CD4-positive, alpha-beta T cell (primary cell): ENCODE measurements at places on chromosomes 11 and 22.

DNA sequence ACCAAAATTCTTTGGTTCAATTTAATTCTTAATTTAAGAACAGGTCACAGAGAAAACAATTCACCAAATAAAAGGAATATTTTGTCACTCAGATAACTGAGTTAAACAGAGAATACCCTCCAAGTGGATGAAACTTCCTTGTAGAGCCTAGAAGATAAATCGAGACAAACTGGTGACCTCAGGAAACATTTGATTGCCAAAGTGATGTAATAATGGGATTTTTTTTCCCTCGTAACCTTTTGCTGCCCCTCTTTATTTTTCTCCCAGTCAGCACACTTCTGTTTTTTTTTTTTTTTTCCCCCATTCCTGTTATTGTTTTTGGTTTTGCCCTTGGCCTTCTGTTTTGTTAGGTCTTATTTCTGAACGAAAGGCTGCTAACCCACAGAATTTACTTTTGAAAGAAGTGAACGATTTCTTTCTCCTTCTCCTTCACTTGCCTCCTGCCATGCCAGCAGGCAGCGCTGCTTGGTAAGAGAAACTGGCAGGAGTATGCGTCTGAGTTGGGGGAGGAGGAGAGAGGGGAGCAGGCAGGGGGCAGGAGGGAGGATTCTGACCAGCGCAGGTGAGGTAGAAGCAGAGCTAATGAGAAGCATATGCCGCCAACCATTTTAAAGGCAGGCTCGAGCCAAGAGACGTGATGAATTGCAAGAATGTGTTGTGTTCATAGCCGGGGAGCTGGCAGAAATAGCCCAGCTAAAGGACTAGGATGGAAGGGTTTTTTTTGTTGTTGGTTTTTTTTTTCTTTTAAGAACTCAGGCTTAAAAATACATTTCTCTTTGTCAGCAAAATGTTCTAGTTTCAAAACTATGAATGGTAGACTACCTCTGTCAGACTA lies 121.9 kb upstream of the MTMR2 start:
- DNase-seq: no peak

DNA sequence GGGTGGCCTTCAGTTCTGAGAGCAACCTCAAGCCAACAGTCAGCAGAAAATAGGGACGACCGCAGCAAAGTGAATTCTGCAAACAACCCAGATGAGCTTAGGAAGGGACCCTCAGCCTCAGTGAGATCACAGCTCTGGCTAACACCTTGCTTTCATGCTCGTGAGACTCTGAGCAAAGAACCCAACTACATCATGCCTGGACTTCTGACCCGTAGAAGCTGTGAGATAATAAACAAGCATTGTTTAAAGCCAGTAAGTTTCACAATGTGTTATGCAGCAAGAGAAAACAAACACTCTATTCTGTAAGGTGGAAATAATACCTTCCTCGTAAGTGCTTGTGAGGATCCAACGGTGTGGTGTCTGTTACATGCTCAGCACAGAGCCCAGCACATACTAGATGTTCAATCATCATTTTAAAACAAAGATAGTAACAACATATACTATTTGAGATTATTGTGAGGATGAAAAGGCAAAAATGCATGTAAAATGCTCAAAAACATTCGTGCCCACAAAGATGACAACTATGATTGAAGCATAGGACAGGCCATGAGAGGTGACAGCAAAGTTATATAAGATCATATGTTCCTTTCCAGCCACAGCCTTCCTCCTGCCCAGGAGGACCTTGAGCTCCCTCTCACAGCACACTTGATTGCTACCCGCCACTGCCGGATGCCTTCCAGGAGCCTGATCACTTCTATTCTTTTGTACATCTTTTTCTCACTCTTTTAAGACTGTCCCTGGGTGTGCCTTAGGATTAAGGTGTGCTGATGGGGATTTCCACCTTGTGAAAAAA lies 433.3 kb downstream of the BUD13 start:
- DNase-seq: no peak

- no peak for DNase-seq
These were observed 283.3 kb upstream of the ARHGAP42 start for GRCh38 chr11:100403816-100404215.

DNA sequence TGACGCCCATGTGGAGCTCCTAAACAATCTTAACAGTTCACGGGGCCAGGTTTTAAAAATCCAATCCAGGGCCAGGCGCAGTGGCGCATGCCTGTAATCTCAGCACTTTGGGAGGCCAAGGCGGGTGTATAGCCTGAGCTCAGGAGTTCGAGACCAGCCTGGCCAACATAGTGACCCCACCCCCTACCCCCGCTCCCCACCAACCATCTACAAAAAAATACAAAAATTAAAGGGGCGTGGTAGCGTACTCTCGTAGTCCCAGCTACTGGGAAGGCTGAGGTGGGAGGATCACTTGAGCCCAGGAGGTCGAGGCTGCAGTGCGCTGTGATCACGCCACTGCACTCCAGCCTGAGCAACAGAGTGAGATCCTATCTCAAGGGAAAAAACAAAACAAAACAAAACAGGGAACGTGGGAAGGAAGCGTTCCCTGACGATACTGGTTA lies 689 bp upstream of the SART1 start:
- DNase-seq: no peak

DNA sequence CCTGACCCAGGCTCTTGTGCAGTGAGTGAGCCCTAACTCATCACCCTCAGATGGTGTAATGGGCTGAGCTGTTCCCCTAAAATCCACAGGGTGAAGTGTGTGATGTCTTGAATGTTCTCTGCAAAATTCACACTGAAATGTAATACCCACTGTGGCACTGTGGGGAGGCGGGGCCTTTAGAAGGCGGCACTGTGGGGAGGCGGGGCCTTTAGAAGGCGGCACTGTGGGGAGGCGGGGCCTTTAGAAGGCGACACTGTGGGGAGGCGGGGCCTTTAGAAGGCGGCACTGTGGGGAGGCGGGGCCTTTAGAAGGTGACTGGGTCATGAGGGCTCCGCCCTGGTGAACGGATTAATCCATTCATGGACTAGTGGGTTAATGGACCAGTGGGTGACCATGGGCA lies 33.0 kb downstream of the CHID1 start:
- no peak for DNase-seq

GRCh38 chr11:22670830-22671229 lies 4.4 kb downstream of the GAS2 start:
- no peak for DNase-seq

DNA sequence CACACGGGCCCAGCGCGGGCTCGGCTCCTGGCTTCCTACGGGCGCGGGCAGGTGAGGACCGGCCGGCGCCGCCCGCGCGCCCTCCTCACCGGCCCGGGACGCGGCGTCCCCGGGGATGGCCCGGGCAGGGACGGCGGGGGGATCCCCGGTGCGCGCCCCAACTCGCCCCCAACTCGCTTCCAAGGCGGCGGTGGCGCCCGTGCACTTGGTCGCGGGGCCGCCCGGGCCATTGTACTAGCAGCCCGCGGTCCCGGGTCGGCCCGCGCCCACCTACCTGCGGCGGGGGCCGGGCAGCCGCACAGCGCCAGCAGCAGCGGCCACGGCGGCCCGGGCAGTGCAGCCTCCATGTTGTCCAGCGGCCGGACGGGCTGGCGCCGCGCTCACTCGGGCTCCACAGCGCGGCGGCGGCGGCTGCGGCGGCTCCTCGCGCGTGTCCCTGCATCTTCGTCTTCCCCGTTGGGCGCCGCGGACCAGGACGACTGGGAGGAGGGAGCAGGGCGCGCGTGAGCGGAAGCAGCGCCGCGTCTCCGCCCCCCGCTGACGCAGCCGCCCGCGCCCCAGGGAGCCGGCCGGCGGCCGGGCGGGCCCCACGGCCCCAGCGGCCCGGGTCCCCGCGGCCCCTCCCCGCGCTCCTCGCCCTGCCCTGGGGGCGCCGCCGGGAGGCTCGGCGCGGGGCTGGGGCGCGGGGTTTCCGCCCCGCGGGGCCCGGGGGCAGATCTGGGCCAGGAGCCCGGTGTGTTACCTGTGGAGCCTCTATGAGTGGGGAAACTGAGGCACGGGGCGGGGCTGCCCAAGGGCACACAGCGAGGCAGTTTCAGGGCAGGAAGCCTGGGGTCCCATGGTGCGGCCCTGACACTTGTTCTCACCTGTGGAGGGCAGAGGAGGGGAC lies 159.3 kb upstream of the GRK3 start:
- DNase-seq: peak; percentile 22

- DNase-seq: peak; percentile 48
These were observed 3.5 kb upstream of the LARGE1 start for GRCh38 chr22:33923660-33924246.

GRCh38 chr22:23306926-23307325 lies 126.6 kb downstream of the BCR start:
- no peak for DNase-seq

DNA sequence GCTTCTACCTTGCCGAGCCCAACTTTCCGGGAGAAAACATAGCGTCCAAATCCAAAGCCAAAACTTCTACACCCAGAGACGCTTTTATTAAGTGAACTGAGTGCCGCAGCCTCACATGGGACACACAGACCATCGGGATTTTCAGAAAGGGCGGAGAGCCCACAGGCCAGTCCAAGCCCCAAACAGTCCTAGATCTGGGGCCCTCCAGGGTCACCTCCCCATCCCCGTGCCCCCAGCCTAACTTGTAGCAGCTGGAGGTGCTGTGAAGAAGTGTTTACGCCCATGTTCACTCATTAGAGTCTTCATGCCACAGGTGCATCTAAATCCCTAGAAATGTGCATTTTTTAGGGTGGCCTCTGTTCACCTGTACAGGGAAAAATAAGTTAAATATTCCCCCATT lies 14.1 kb upstream of the ADORA2A start:
- no peak for DNase-seq

GRCh38 chr11:72904016-72904415 lies 89.8 kb downstream of the ATG16L2 start:
- no peak for DNase-seq

DNA sequence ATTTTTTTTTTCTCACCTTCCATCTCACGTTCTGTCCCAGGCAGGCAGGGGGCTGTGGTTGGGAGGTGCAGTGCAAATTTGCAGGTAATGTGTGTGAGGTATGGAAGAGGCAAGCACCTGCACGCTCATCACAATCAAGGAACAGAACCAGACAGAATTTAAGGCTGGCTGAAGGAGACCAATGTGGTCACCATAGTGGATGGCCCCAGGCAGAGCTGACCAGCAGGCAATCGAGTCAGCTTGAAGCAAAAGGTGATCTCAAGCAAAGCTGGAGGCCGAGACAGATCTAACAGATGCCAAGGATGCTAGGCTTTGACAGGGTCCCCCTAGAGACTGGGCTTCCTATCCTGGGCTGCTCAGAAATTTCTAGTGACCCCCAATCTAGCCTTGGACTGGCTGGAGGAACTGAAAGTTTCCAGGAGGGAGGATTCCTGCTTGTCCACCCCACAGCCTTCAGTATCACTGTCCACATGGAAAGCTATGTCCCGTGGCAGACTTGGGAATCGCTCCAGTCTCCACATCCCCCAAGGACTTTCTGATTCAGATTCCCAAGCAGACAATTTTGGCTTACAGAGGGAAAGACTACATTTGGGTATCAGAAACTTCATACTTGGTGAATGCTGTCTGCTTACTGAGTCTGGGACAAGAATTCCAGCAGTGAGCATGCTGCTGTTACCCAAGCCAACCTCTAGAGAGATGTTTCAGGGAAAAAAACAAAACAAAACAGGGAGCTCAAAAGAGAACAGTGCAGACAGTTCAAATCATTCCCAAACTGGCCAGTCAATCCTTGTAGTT lies 9.0 kb upstream of the MICAL3 start:
- no peak for DNase-seq

DNA sequence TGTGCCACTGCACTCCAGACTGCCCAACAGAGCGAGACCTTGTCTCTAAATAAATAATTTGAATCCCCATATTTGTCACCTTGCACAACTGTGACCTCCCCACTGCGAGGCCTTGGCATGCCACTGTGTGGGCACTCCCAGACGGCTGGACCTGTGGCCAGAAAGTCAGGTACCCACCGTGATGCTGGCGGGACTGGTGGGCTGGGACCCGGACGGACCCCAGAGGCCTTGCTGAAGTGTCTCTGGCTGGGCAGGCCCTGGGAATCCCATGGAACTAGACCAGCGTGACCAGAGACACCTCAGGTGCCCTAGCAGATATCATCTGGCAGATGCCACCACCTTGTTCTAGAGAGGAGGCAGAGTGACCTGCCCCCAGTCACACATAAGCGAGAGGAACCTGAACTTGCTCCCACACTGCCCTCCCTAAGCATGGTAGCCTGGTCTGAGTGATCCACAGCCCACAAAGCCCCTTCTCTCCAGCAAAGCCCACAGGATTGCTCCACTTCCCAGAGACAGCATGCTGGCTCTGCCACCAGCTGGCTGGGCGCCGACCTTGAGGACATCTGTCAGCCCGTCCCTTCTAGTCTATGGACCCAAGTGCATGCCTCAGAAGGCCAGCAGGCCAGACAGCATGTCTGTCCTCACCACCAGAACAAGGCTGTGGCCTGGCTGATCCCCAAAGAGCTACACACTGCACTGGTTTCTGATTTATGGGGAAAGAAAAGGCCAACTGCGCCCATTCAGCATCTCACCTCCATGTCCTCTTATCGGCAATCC lies 9.5 kb downstream of the MACROD1 start:
- DNase-seq: no peak

- DNase-seq: no peak
These were observed 24.9 kb upstream of the CBX7 start for GRCh38 chr22:39177456-39177775.

GRCh38 chr22:45302751-45303150 lies 7.0 kb upstream of the FAM118A start:
- no peak for DNase-seq

GRCh38 chr11:125069796-125070195 lies 6.7 kb downstream of the SLC37A2 start:
- DNase-seq: no peak

DNA sequence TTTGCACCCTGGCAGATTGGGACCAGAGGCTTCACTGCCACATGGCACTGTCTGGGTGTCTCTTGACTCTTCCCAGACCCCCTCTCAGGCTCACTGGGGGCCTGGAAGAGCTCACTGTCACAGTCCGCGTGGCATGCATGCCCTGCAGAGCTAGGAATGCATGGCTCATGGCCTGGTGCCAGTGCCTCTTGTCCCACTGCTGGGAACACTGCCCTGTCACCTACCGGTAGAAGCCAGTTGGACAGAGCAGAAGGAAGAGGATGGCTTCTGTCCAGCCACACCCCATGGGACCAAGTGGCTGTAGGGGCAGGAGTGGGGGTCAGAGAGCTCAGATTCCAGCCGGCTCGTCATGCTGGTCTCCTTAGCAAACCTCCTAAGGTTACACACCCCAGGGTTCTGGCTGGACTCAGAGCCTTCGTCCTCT lies 29.7 kb downstream of the MB start:
- DNase-seq: no peak

DNA sequence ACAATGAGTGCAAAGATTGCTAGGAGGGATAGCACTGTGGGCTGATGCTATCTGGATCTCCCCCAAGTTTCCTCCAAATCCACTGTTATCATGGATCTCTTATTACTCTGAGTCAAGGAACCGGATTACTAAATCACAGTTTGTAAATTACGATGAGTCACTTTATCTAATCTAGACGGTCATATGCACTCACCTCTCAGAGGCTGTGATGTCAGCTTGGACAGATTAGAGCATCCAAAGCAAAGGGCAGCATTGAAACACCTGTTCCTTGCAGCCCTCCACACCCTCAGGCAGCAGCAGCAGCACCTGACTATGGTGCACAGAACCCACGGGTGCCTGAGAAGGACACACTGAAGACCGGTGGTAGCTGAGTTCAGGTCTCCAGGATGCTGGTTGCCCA lies 14.0 kb upstream of the POU2AF1 start:
- no peak for DNase-seq
